Activated CD4-positive, alpha-beta T cell treated with anti-CD3 and anti-CD28 coated beads, Interleukin-2, amount 50 U/mL, for 48 hours (primary cell): ENCODE measurements at places on chromosomes 4 and X.

GRCh38 chrX:119218198-119218597 lies 17.9 kb upstream of the PGRMC1 start:
- DNase-seq: no peak

- DNase-seq: peak; percentile 31
Measured at GRCh38 chr4:38313999-38314561, 349.9 kb upstream of the KLF3 start.

- no peak for DNase-seq
Measured at GRCh38 chr4:54852602-54853001, 194.8 kb downstream of the KIT start.

DNA sequence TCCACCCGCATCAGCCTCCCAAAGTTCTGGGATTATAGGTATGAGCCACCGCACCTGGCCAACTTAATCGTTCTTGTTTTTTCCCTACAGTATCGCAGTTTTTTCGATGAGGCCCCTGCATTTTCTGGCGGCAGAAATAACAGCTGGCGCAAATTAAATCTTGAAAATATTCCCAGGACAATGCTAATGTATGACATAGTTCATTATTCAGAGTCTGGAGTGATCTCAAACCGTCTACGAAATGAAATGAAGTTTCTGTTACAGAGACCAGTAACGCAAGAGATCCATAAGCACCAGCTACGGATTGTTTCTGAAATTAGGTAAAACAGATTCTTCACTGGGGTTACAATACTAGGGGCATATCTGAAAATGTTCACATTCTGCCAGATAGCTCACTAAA lies 27.3 kb downstream of the CXorf58 start:
- no peak for DNase-seq

DNA sequence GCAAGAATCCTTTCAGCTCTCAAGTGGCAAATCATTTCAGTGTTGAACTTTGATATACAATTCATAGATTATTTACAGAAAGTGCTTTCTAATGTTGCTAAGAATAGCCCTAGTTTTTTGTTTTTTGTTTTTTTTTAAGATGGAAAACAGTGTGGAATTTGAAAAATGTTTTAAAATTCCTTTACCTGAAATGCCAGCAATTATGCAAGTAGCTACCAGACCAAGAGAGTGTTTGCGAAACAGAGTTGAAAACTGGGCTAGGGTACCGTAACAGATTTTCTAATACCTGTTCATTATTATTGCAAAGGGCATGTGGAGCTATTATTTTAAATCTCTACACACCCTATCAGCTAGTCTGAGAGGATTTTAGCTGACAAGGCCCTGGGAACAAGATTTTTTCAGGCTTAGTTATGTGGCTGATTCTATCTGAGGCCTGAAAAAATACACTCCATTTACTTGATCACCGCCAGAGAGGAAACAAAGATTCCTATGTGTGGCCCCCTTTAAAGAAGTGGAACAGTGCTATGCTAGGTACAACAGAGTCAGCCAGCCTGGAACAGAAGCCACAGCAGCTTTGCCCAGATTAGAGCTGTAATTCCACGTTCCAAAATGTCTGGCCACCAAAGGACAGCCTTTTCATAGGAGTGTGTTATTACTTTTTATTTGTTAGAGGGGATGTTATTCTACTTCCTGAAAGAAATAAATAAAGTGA lies 46.9 kb upstream of the SLC39A8 start:
- no peak for DNase-seq
